ENCODE measurements at places on chromosomes 4 and X.
A peak's percentile ranks its signal among the peaks of the same experiment; 100 is the strongest.

- DNase-seq, result peak; percentile 5
These were observed at the start of gene SHROOM4 for GRCh38 chrX:50813843-50814661. TSS of gene SHROOM4 (minus strand) at chrX:50814194. CDS start at chrX:50814018, 176 bp downstream.

DNA sequence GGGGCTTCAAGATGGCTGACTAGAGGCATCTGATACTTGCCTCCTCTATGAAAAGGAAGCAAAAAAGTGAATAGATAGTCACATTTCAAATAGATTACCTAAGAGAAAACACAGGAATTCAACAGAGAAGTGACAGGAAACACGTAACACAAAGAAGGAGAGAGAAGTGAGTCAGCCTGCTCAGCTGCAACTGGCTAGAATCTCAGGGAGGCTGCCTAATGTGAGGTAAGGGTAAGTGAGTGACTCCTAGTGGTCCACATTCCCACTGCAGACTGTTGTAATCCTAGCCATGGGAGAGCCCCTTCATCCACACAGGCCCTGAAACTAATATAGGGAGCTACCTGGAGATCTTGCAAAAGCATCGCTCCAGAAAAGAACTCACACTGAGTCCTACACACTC is 179.2 kb downstream of the SLC7A11 start:
- no peak for DNase-seq

DNA sequence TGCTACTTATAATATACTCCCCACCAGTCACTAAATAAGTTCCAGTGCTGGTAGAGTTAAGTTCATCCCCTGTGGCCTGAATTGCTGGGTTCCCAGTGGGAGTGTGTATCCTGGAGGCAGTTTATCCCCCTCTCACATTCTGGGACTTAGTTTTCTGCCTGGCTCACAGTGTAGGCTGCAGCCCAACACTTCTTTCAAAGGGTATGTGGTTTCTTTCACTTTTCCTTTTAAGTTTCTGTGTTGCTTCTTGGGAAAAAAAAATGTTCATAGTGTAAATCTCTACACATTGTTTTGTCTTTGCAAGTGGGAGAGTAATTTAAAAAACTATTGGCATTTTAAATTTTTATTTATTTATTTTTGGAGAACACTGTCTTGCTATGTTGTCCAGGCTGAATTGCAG is 204.0 kb downstream of the CHIC1 start:
- DNase-seq, result no peak

DNA sequence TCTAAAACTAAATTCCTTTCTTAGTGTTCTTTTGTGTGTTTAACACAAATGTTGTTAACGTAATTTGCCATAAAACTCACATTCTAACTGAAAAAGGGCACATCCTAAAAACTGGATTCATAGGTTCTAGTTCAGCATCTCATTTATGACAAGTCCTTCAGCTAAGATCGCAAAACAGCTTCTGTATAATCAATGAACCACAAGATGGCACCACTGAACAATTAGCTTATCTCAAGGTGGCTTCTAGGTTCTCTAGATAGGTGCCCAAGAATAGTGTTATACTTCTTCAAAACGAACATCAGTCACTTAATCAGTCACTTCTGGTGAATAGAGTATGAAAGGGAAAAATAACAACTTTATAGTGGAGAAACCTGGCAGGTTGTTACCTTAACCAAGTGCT is 54.3 kb downstream of the NRK start:
- no peak for DNase-seq

DNA sequence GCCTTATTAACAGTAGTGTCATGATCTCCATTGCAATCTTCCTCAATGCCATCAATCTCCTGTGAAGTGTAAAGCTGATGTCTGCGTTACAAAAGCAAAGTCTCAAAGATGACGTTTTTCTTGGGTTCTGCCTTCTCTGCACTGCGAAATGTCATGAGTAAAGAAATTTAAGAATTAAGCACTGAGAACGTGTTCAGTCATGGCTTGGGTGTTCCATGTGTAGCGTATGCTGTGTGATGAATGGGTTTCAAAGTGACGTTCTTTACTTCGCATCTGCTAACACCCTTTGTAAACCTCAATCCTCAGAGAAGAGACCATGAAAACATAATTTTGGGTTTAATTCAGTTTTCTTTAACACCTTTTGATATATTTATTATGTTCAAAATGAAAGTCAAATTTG is 999 bp downstream of the NAP1L5 start:
- no peak for DNase-seq

DNA sequence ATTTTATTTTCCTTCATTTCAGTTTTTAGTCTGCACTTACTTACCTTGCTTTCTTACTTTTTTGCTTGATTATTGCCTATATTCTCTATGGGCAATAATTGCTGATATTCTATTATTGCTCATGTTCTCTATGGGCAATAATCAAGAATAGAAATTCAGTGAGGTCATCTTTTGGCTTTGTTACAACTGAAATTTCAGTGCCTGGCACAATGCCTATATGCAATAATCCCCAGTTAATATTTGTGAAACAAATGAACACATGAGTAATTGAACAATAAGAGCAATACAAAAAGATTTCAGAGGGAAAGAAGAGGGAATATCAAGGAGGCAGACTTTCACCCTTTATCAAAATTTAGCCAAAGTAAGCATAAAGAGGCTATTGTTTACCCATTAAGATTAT is 48.6 kb upstream of the ARSJ start:
- DNase-seq, result no peak

DNA sequence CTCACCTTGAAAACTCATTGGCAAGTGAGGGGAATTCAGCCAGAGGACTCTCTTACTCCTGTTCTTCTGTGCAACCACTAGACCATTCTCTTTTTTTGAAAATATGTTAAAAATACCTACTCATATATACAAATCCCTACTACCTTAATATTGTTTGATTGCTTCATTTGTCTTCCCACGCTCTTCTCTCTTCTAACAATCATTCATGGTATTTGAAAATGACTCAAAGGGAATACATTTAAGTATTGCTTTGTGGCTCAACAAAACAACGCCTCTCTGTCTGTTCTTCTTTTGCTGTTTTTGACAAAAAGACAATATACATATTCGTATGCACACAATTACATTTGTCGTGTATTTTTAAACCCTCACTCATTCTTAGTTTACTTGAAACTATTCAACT is 589.4 kb downstream of the ANKRD50 start:
- DNase-seq, result no peak

GRCh38 chrX:1076871-1077651 is 135.4 kb downstream of the CRLF2 start:
- DNase-seq, result no peak

- DNase-seq, result no peak
These were observed 87.7 kb upstream of the WWC2 start for GRCh38 chr4:183011213-183011907.

DNA sequence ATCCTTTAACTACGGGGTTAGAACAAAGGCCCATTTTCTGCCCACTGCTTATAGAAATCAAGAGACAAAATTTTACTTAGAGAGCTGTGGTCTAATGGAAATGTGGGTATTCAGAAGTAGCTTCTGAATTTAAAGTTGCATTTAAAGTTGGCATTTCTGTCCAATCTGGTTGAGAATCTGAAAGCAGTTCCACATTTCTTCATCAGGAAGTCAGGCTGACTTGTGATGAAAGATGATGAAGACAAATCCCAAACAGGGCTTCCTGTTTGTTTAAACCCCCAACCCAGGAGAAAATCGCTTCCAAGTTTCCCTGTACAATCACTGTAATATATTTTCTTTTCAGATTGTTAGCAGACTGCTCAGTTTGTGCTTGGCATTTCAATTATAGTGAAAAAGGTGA is 345.3 kb downstream of the SPRY1 start:
- DNase-seq, result no peak

DNA sequence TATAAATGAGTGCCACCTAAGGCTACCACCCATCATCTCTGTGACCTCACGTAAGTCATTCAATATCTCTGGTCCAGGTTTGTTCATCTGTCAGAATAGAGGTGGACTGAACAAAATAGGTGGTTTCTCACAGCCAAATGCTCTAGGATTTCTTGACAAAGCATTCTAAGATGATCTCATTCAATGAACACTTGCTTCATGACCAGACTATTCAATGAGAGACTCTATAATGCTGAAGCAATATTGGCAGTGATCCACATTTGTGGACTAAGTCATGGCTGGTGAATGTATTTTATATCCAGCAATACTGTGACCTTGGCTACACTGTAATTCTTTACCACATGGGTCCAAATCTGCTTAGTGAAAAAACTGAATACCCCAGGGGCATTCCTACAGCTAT is 37.9 kb downstream of the LDB2 start:
- no peak for DNase-seq

DNA sequence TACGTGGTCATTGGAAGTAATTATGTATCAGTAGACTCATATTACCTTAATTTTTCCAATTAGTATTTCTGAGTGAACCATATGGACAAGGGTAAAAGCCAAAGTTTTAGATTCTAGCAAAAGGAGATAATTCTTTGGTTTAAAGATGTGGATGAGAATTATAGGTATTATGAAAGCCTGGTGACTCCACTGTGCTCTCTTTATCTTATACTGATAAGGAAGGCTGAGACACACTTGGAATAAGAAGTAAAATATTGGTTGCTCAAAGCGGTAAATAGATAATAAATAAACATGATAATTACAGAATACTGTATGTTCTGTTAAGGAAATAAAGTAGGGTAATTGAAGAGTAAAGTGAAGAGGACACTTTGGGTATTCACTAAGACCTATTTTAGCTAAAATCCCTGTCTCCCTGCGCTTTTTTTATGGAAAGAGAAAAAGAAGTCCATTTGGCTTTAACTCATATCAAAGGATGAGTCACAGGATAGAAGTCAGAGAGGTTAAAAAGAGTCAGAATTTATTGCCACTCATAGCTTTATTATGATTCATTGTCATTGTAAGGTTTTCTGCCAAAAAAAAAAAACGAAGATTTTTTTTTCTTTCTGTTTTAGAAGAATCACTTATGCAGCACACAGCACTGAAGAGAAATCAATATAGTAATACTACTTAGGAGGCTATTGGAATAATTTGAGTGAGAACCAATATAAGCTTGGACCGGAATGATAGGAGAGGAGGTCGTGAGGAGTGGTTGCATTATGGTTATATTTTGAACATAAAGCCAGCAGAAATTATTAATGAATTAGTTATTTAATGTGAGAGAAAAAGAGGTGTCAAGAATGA is 2463.1 kb downstream of the ARAP2 start:
- no peak for DNase-seq

GRCh38 chr4:5982156-5982973 is 35.9 kb downstream of the C4orf50 start:
- DNase-seq, result no peak

GRCh38 chr4:78059524-78059889 is 2.4 kb downstream of the FRAS1 start:
- DNase-seq, result no peak

GRCh38 chr4:76208005-76208765 is 5.4 kb downstream of the SCARB2 start:
- DNase-seq, result no peak

GRCh38 chr4:163256680-163257343 is 75.6 kb downstream of the NPY1R start:
- no peak for DNase-seq

DNA sequence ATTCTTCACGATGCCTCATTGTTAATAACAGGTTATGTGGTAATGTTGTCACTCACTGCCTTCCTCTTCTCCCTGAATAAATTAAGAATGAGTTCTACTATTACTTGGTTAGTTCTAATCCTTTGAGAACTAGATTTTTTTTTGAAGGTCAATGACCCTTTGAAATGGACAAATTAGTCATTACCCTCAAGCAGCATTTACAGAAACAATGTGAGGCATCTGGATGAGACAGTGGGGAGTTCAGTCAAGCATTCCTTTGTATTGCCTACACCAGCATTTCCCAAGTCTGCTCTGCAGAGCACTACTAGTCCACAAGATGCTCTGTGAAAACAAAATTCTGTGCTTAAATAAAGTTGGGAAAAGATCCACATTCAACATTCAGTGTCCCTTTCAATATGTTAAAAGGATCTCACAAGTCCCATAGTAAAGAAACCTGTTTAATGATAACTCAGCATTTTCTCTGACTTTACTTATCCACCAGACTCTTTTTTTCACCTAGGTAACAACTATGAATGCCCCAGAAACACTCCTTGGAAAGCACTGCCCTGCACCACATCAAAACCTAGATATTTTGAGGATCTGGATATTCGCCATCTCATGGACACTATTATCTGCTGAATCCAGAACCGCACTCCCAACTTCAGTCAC is 60.6 kb downstream of the CHRDL1 start:
- no peak for DNase-seq

DNA sequence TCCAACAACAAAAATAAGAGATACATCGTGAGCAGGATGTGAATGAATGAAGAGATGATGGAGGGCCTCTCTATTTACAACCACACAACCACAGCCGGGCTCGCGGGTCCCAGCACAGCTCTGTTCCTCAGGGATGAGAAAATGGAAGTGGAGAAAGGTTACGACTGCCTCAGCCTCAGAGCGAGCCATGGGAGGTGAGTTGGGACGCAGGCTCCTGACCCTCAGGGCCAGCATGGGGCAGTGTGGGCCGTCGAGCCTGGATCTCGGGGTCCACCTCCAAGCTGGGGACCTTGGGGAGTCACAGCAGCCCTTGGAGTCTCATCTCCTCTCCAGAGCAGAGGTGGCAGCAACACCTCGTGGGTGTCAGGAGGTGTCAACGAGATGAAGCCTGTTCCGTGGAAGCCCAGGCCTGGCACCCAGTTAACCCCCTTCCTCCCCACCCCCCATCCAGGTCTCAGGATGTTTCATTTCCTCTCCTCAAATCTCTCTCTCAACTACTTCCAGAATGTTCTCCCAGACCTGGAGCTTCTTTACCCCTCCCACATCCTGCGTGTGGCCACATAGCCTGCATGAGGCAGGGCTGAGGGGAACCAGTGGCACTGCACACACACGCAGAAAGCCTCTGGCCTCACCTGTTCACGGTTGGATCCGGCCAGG is 25.9 kb downstream of the C4orf50 start:
- DNase-seq, result no peak

- no peak for DNase-seq
These were observed 21.1 kb downstream of the RASSF6 start for GRCh38 chr4:73599182-73599581.

GRCh38 chrX:85243761-85244449 is at the start of the genes SATL1 and ZNF711:
TSS of gene SATL1 (minus strand) at chrX:85243779. CDS start at chrX:85108968, 134,811 bp downstream.
TSS of gene ZNF711 (plus strand) at chrX:85243991. CDS start at chrX:85247573, 3,582 bp downstream.
- DNase-seq, result no peak

- DNase-seq, result no peak
These were observed 29.4 kb downstream of the FGF5 start for GRCh38 chr4:80295826-80296225.

GRCh38 chr4:30269850-30270249 is 450.3 kb upstream of the PCDH7 start:
- DNase-seq, result no peak

Data from cortex of kidney (tissue), 1 donor.